ENCODE measurements at places on chromosomes 4 and X. TPM values are rescaled to one million over a fixed set of nuclear protein-coding genes. Genes with fewer than 3 reads are reported as not detected.

Gene TCEAL7
- polyA plus RNA-seq: 45.5 TPM

Gene CLTRN
- polyA plus RNA-seq: 0.82 TPM

Gene FAM9C
- polyA plus RNA-seq: not detected

Gene NPY5R
- polyA plus RNA-seq: not detected

Gene FGG
- not detected for polyA plus RNA-seq

Gene FAM9B
- not detected for polyA plus RNA-seq

Gene CTAG1A
- polyA plus RNA-seq: not detected

Gene TCEAL6
- polyA plus RNA-seq: 28.3 TPM

Gene ETNPPL
- polyA plus RNA-seq: 5.8 TPM

Gene RGN
- 21.0 TPM for polyA plus RNA-seq

Gene GPR82
- 0.42 TPM for polyA plus RNA-seq

Gene ASB12
- polyA plus RNA-seq: not detected

Gene HSD17B13
- 0.31 TPM for polyA plus RNA-seq

Gene OPRPN
- polyA plus RNA-seq: not detected

Gene BEX4
- polyA plus RNA-seq: 356 TPM

Gene CT45A9
- polyA plus RNA-seq: not detected

Gene FDCSP
- polyA plus RNA-seq: not detected

Gene GRK4
- polyA plus RNA-seq: 15.6 TPM

Gene NEIL3
- not detected for polyA plus RNA-seq

Gene ITM2A
- 6.3 TPM for polyA plus RNA-seq

Gene MAGEA2
- polyA plus RNA-seq: not detected

Gene POLN
- 2.8 TPM for polyA plus RNA-seq

Gene SSX3
- 0.32 TPM for polyA plus RNA-seq

Gene NUP62CL
- 3.8 TPM for polyA plus RNA-seq

Gene QRFPR
- polyA plus RNA-seq: not detected

Gene SSX5
- polyA plus RNA-seq: not detected

Gene NDST3
- polyA plus RNA-seq: 0.59 TPM

Gene PDE6B
- 0.53 TPM for polyA plus RNA-seq

Gene NUDT11
- polyA plus RNA-seq: 17.3 TPM

Gene FRMPD3
- 0.53 TPM for polyA plus RNA-seq

Gene TCEAL2
- polyA plus RNA-seq: 76.8 TPM

Gene TSPAN5
- 66.0 TPM for polyA plus RNA-seq

Gene KLHL4
- 48.5 TPM for polyA plus RNA-seq

Gene TCEAL3
- polyA plus RNA-seq: 31.2 TPM

Gene CXCL3
- polyA plus RNA-seq: not detected

Gene HPGD
- polyA plus RNA-seq: 0.28 TPM

Gene NHSL2
- polyA plus RNA-seq: 3.0 TPM

Gene DUX4
- polyA plus RNA-seq: not detected

Gene P2RY8
- polyA plus RNA-seq: not detected

Gene DGKK
- polyA plus RNA-seq: not detected
